ENCODE measurements at places on chromosomes 1 and 21.

DNA sequence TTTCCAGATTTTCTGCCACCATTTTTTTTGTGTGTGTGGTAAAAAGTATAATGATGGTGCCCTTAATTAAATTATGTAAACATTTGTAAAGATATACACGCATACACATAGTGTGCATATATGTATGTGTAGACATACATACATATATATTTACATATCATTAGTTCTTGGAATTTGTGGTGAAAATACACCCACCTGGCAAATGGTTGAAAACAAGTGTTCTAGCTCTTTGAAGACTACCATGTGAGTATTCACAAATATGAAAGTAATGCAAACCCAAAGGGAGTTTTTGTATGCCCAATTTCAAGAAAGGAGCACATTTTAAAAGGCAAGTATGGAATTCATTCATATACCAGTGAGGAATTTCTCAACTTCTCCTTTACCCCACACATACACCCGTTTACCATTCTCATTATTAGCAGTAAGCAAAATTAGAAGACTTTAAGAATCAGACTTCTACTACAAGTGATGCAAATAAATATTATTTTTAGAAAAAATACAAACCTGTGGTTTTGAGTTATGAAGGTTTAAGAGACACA is 8.0 kb downstream of the RABGAP1L start:
- no peak for DNase-seq

- no peak for DNase-seq
Observed at GRCh38 chr1:59692591-59692990, 122.2 kb upstream of the HOOK1 start.

- DNase-seq: no peak
Observed at GRCh38 chr1:58405660-58406059, 140.9 kb downstream of the OMA1 start.

DNA sequence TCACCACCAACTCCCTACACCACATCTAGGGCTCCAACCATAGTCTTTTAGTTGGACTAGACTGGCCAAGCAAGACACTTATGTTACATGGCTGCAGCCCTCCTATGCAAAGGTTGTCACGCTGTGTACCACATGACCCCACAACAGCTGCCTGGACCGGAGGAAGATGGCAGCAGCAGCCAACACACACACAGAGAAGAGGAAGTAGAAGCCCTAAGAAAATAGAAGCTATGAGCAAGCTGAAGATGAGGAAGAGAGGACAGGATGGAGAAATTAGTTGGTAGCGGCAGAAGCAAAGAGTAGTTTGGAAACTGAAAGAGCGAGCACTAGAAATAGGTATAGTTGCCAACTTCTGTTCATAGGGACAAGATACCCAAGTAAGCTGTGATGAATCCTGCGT is 60.8 kb upstream of the RALGPS2 start:
- DNase-seq: no peak

GRCh38 chr1:156601892-156602291 is 613 bp upstream of the GPATCH4 start:
- DNase-seq: no peak

DNA sequence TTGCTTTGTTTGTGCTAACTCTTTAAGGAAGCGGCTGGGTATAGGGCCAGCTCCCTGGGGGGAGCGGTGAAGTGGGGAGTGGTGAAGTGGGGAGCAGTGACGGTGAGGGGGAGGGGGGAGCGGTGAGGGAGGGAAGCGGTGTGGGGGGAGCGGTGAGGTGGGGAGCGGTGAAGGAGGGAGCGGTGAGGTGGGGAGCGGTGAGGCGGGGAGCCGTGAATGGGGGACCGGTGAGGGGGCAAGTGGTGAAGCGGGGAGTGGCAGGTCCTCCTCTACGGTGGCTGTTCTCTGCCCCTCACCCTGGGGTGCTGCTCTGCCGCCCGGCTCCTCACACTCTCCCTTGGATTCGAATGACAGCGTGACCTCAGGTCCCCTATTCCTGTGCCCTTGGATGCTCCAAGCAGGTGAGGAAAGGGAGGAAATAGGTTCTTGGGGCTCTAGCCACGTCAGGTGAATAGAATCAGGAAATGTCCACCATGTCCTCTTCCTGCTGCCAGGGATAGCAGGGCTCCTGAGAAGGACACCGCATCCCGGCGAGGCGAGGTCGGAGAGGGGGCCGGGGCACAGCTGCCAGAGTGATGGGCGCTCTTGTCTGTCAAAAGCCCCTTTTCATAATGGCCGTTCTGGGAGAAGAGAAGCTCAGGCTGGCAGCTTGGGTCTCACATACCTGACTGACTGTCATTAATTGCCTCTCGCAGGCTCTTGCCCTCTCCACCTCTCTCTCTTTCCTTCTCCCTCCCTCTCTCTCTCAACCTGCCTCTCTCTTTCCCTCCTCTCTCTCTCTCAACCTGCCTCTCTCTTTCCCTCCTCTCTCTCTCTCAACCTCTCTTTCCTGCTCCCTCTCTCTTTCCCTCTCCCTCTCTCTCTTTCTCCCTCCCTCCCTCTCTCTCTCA is 134.2 kb downstream of the PGBD5 start:
- DNase-seq: no peak

DNA sequence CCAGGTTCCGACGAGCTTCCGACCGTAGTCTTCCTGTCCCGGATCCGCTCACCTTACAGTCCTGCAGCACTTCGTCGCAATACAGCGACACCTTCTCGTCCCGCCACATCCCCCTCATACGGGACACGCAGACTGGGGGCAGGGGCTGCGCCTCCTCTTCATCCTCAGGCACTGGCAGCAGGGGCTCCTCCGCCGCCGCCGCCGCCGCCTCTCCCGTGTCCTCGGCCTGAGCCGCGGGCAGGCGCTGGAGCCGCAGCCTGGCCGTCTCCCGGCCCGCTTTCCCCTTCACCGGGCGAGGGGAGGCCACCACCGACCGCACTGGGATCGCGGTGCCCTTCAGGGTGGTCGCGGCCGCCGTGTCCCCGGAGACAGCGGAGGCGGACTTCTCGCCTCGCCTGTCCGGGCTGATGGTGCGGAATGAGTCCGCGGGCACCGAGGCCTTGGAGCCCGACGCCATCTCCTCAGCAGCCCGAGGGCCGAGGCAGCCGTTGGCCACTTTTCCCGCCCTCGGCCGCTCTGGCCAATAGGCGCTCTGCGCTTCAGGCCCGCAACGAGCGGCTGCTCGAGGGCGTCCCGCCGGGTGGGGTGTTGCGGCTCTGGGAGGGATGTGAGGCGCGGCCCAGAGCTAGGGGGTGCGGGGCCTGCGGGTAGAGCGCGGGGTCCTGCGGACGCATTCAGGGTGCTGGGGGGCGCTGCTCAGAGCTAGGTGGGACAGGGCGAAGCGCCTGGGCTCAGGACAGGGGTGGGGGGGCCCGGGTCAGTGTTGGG is at the start of gene SHCBP1L:
TSS of gene SHCBP1L (minus strand) at position 490 of the 768 bp plus-strand sequence. CDS start at position 457, 33 bp downstream.
- DNase-seq: peak; percentile 85

- DNase-seq: no peak
Observed at GRCh38 chr1:177825276-177825901, 144.5 kb downstream of the SEC16B start.

GRCh38 chr1:39816415-39817090 is 27.9 kb upstream of the BMP8B start:
- DNase-seq: peak; percentile 49

DNA sequence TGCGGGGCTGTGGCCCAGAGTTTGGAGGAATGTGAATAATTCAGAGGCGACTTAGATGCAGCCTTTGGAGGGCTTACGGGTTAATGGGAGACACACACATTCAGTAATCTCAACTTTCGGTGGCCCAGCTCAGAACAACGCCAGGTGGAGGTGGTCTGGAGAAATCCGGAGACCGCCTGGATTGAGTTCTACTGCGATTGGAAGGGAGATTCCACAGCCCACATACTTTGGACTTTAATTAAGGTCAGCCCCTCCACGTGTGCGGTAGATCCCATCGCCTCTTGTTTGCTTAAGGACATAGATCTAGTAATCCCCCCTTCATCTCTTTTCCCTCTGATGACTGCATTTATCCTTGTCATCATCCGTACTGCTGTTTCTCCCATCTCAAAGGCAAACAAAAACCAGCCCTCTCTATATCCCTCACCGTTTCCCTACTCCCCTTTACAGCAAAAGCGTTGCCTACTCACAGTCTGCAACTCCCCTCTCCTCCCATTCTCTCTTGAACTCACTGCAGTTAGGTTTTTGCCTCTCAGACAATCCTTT is 720 bp upstream of the BSDC1 start:
- peak; percentile 93 for DNase-seq

- no peak for DNase-seq
Observed at GRCh38 chr1:78527706-78528105, 36.9 kb downstream of the PTGFR start.

DNA sequence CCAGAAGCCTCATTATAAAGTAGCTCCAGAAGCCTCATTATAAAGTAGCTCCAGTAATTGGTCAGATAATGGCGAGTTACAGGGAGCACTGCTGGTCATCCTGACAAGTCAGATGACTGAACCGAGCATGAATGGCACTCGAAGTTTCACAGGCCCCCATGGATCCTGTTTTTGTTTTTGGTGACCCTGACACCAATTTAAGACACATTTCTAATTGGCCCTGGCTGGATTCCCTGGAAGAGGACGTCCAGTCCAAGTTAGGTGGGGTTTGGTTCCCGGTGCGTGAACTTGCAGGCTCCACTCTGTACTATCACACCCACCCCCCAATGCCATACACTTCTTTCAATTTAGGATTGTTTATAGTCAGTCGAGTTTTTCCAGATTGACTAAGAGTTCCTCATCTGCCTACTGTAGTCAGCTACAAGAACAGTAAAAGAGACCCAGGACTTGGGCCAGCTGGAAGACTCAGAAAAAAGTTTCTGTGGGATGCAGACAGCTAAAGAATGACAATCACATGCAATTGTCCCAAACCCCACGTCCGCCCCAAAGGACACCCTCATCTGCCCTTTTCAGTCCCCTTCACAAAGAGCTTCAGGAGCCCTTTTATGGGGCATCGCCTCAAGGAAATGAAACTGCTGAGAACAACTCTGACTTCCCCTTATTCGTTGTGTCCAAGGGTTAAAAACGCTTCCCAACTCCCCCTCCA is 2.7 kb downstream of the DHRS3 start:
- DNase-seq: no peak

DNA sequence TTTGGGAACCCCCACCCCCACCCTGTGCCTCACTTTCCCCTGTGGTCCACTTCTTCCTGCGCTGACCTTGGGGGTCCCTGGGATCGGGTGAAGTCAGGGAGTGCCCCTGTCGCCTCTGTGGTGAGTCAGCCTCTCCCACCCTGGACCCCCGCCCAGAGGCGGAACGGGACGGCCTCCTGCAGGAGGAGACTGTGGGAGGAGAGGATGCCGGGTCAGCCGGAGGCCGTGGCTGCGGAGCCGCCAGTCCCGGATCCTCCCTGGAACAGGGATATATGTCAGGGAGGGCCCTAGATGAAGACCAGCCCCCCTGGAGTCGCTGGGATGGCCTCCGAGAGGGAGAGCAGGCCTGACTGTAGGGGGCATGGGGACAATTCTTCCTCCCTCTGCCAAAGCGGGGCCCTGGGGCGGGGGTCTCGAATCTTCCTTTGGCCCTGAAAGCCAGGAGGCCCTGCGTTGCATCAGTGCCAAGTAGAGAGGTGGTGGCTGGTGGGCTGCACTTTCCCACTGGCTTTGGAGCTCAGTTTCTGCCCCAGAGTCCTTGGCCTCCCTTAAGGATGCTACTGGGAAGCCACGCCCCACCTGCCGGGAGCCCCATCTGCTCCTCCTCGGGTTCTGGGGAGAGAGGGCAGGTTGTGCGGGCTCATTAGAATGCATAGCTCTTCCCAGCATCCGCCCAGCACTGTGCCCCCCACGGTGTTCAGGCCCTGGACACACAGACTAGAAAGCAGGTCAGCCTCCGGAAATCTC is 930 bp downstream of the ARHGEF10L start:
- no peak for DNase-seq

GRCh38 chr1:41765152-41765551 is 153.6 kb downstream of the HIVEP3 start:
- no peak for DNase-seq

GRCh38 chr21:42560517-42561179 is 47.0 kb downstream of the SLC37A1 start:
- DNase-seq: no peak

DNA sequence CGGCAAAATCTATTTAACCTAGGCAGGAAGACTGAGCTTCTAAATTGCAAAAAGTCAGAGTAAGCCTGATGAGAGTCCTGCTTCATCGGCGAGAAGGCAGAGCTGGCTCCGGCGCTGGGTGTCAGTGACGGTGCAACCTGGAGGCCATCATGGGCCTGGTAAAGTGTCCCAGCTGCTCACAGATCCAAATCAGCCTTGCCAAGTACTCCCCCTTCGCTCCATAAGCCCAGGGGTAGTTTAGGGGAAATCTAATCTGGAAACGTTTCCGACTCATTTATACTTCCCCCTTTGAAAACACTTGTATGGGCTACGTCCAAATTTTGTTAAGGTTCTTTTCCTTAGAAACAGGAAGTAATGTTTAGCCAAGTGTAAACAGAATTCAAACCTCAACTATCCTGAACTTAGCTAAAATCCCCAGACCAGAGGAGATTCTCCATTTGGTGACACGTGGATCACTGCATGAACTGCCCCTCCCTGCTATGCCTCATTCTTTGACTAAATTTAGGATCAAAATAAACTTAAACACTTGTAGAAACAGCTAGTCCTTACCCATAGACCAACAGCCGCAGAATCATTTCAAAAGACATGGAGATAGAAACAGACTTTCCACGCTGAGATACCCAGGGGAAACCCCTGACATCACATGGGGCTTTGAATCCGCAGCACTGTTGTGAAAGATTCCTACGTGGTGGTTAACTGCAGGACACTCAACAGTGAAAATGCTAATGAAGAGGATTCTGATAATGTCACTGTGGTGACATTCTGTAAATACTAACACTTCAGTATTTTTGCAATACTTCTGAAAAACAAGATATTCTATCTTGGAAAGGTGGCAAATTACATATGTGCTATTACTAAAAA is 172.7 kb downstream of the TGFBR3 start:
- DNase-seq: no peak

- peak; percentile 97 for DNase-seq
Observed at GRCh38 chr1:24642481-24643362, at the start of gene SRRM1. SRRM1 (plus strand) TSS chr1:24643302; CDS start chr1:24643327, 25 bp downstream.

- DNase-seq: peak; percentile 80
Observed at GRCh38 chr1:1430114-1430982, 5.1 kb upstream of the VWA1 start.

- no peak for DNase-seq
Observed at GRCh38 chr1:231337043-231337471, 595 bp downstream of the EXOC8 start.

DNA sequence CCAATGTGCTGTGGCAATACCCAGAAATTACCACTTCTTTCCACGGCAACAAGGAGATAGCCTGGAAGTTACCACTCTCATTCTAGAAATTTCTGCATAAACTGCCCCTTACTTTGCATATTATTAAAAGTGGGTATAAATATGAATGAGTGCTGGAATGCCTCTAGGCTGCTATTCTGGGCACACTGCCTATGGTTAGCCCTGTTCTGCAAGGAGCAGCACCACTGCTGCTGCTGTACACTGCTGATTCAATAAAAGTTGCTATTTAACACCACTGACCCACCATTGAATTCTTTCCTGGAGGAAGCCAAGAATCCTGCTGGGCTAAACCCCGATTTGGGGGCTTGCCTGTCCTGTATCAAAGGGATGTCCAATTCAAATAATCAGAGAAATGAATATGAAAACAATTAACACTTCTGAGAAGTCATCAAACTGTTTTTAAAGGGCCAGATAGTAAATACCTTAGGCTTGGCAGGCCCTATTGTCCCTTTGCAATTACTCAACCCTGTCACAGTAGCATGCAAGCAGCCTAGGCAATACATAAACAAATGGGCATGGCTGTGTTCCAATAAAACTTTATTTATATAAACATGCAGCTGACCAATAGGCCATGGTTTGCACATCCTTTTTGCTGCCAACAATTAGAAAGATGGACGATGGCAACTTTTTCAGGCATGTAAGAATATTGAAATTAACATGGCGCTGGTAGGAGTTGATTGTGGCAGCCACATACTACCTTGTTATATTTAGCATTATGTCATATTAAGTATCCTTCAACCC is 369.4 kb upstream of the B3GALT2 start:
- no peak for DNase-seq

GRCh38 chr1:165844114-165844798 is 16.8 kb downstream of the UCK2 start:
- no peak for DNase-seq
